ENCODE measurements at places on chromosomes 16 and 17.

DNA sequence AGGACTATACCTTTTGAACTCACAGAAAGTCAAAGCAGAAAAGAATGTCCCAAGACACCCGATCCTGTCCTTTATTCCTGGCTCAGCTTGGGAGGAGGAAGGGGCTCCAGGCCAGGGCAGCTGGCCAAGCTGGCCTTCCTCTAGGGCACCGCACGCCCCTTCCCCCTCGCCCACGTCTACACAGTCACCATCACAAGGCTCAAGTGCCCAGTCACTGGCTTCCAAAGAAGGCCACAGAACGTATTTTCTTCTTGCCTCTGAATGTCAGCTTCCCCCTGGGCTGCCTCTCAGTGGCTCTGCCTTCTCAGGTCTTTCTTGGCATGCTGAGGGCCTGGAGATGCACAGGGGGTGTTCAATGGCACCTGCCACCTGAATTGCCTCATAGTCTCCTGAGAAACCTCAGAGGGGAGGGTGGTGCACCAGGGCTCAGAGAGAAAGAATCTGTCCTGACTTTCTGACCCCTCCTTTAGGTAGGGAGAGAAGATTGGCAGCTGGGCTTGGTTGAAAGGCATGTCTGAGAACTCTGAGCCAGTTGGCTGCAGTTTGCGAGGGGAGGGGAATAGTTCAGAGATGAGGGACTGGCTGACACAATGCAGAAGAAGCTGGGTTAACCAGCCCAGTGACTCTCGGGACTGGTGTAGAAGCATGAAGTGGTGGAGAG, 2.1 kb downstream of the DHRS11 start:
- no peak for DNase-seq

DNA sequence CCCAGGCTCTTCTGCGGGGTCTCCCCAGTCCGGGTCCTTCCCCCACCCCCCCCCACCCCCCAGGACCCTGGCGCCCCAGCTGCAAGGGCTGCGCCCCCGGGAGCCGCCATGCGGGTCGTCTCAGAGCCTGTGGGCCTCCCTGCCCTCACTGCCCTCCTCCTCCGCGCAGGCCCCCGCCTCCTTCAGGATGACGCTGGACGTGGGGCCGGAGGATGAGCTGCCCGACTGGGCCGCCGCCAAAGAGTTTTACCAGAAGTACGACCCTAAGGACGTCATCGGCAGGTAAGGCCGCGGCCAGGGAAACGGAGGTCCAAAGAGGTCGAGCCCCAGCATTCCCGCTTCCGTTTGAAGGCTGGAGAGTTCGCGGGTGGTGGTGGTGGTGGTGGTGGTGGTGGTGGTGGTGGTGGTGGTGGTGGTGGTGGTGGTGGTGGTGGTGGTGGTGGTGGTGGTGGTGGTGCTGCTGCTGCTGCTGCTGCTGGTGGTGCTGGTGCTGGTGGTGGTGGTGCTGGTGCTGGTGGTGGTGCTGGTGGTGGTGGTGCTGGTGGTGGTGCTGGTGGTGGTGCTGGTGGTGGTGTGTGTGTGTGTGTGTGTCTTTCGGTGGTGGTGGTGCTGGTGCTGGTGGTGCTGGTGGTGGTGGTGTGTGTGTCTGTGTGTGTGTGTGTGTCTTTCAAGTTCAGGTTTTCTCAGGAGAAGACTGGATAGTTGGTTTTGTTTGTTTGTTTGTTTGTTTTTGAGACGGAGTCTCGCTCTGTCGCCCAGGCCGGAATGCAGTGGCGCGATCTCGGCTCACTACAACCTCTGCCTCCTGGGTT, 615 bp downstream of the PHKG2 start:
- DNase-seq: peak; percentile 47

DNA sequence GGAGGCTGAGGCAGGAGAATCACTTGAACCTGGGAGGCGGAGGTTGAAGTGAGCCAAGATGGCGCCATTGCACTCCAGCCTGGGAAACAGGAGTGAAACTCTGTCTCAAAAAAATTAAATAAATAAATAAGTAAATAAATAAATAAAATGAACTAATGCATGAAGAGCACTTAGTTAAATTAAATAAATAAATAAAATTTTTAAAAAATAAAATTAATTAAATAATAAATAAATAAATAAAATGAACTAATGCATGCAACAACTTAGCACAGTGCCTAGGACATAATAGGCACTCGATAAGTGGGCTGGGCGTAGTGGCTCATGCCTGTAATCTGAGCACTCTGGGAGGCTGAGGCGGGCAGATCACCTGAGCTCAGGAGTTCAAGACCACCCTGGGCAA, 15.6 kb upstream of the CEP20 start:
- no peak for DNase-seq

DNA sequence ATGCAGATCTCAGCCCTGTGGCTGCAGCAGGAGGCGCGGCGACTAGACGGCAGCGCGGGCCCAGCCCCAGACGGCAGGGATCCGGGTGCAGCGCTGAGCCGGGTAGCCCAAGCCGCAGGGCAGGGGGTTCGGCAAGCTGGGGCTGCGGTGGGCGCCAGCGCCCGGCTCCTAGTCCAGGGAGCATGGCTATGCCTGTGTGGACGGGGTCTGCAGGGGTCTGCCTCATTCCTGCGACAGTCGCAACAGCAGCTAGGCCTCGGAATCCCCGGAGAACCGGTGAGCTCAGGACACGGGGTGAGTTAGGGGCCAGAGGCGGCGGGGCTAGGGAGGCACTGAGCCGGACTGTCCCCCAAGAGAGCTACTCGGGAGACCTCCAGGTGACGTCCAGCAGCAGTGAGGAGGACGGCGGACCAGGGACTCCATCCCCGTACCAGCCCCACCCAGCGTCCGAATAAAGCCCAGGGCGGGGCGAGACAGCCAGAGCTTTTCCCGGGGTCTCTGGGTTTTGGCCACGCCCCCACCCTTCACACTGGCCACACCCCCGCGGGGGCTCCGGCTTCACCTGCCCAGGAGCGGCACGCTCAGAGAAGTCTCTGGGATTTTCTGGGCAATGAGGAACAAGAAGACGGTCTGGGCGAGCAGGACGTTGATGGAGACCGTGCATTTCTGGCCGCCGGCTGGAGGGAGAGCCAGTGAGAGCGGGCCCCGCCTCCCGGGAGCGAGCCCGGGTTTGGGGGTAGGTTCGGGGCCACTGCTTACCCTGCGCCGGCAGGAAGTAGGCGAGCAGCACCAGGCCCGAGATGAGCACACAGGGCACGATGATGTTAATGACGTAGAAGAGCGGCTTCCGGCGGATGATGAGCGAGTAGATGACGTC, 1.1 kb downstream of the C17orf107 start:
- DNase-seq: peak; percentile 70

DNA sequence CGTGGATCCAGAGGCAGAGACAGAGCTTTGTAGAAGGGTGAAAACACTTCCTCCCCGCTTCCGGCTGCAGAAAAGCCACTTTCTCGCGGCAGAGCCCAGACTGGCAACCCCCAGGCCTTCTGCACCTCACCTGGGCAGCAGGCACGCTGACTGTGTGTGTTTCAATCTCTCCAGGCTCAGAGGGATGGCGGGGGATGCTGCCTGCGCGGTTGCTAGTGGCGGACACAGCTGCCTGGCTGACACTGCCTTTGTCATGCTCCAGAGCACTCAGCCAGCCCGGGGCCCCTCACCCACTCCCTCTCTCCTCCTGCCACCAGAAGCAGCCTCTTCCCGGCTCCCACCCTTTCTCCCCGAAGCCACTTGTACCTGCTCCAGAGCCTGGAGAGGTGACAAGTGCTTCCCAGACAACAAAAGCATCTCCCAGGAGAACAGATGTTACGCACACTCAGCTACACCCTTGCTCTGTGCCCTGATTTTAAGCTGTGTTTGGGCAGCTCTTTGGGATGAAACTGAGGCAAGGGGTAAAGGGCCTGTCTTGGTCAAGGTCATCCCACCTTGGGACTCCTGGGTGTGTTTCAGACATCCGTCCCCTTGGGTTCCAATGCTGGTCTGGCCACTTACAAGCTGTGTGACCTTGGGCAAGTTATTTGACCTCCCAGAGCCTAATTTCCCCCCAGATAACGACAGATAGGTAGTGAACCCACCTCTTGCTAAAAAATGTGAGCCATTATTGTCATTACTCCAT, 9.2 kb upstream of the GLIS2 start:
- DNase-seq: peak; percentile 69

DNA sequence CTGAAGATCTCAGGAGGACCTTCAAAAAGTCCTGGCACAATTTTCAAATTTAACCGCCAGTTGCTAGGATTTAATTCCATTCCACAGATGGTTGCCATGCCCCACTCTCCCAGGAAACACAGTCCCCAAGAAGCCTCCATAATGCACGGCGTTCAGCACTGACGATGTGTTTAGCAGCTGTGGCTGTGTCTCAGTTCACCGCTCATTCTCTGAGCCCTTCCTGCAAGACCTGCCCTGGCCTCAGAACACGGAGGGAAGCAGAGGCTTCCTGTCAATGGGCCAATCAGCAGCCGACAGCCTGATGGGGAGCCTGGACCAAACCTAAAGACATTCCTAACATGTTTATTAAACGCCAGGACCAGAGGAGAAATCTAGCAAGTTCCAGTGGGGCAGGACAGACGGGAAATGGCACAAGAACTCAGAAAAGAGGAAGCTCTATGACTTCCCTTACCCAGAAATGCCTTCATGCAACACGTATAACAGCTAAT, 4.9 kb downstream of the MYLK3 start:
- DNase-seq: no peak

- DNase-seq: peak; percentile 38
Measured at GRCh38 chr16:68319185-68319908, 8.5 kb downstream of the PRMT7 start.

GRCh38 chr17:72340836-72341235, 220.0 kb downstream of the SOX9 start:
- no peak for DNase-seq

DNA sequence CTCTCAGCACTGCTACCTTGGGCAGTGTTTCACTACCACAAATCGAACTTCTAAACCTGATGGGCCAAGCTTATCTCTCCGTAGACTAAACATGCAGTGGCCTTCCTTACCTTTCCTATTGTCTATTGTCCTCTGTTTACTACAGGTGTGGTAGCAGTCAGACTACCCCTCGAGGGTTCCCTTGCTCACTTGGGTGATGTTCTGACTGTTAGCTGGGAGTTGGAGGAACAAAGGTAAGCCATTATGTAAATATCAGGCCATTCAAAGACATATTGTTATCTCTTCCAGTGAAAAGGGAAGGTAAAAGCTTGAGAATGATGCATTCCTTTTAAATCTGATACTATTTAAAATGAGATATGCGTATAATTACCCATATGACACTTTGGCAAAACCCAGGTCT, 828.3 kb upstream of the EEF2KMT start:
- no peak for DNase-seq

GRCh38 chr17:7846063-7846735, 8.7 kb upstream of the TMEM88 start:
- DNase-seq: no peak

- DNase-seq: no peak
Measured at GRCh38 chr17:80890921-80891396, 100.7 kb upstream of the CHMP6 start.

DNA sequence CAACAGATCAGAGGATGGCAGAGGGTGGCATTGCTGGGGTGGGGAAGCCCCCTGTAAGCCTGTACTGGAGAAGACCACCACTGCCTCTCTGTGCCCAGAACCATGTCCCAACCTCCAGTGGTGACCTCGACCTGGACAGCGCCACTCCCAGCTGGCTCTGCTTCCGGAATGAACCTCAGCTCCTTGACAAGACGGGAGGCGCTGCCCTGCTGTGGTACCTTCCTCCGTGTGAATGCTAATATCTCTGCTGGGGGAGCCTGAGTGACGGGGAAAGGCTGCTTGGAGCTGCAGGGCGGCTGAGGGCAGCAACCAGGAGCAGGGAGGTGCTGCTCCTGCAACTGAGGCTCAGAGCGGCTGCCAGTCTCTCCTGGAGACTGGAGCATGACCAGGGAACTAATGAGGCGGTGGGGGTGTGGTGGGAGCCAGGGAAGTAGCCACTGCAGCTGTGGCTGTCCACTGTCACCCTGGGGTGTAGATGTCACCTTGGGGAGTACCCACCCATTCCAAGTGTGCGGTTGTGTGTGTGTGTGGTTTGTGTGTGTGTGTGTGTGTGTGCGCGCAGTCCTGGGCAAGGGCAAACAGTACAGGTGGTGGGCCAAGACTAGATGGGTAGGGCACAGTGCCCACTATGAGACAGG, 6.2 kb downstream of the PRCD start:
- DNase-seq: no peak

DNA sequence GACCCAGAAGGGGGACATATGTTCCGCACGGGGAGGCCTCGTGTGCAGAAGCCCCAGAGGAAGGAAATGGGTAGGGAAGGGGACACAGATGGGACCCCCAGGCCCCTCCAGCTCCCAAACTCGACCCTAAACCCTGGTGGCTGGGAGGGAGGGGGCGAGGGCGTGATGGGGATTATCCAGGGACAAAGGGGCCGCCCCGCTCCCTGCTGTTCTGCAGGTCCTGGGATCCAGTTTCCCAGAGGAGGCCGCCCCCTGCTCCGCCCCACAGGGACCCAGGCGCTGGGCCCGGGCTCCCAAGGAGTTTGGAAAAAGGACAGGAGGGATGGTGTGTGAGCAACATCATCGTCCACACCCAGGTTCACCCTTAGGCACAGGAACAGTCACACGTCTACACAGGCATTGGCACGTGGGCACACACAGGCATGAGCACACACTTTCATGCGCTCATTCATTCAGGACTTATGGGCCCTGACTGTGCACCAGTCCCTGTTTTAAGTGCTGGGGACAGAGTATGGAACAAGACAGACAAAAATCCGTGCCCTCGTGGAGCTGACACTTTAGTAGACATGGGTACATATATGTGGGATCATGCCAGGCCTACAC, 12.8 kb upstream of the FBXL19 start:
- DNase-seq: no peak

GRCh38 chr16:23104032-23104955, 45.0 kb downstream of the USP31 start:
- DNase-seq: no peak

DNA sequence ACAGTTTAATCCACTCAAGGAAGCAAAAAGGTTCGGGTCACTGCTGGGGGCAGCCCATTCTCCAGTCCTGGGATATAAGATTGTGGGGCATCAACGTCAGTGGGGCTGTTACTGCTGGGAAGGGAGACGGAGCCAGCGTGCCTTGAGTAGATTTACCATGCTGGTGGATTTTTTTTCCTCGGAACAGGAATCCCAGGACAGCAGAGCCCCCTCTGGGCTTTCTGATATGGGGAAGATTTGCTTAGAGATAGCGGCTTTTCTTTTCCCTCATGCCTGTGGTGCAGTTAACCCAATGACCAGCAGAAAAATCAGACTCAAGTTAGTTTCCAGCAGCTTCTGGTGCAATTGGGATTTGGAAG, 35.4 kb downstream of the WSCD1 start:
- no peak for DNase-seq

Measured in activated CD8-positive, alpha-beta T cell treated with anti-CD3 and anti-CD28 coated beads, Interleukin-2, amount 10 ng/mL, durations not matched to agents 7 days and 5 days (primary cell).